Activated CD4-positive, alpha-beta T cell treated with anti-CD3 and anti-CD28 coated beads, Interleukin-2, amount 50 U/mL, for 24 hours (primary cell): ENCODE measurements at places on chromosomes 1 and 21.

DNA sequence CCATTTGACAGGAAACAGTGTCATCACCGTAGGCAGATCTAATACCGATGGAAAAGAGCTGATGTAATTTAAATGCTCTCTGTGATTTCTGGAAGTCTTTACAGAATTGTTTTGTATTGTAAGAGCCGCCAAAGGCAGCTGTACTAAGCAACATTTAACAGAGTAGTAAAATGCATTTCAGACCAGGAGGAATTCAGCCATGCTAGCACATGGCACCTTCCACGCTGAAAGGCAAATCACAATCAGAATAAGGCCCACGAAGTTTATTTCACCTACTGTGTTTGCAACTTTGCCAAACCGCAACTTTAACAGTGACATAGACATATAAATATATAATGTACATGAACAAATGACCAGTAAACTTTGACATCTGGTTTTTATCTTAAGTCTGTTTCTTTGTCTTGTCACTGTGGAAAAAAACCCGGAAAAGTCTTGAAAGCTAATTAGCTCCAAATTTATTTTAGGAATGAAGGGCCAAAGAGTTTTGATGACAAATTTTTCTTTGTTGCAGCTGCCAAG is 26.1 kb upstream of the DISC1 start:
- no peak for DNase-seq

GRCh38 chr1:117622726-117623125 is 16.9 kb downstream of the TENT5C start:
- no peak for DNase-seq

- DNase-seq = no peak
Observed at GRCh38 chr1:112510340-112510739, 1.6 kb downstream of the WNT2B start.

- no peak for DNase-seq
Observed at GRCh38 chr1:226989085-226989920, 49.2 kb downstream of the COQ8A start.

DNA sequence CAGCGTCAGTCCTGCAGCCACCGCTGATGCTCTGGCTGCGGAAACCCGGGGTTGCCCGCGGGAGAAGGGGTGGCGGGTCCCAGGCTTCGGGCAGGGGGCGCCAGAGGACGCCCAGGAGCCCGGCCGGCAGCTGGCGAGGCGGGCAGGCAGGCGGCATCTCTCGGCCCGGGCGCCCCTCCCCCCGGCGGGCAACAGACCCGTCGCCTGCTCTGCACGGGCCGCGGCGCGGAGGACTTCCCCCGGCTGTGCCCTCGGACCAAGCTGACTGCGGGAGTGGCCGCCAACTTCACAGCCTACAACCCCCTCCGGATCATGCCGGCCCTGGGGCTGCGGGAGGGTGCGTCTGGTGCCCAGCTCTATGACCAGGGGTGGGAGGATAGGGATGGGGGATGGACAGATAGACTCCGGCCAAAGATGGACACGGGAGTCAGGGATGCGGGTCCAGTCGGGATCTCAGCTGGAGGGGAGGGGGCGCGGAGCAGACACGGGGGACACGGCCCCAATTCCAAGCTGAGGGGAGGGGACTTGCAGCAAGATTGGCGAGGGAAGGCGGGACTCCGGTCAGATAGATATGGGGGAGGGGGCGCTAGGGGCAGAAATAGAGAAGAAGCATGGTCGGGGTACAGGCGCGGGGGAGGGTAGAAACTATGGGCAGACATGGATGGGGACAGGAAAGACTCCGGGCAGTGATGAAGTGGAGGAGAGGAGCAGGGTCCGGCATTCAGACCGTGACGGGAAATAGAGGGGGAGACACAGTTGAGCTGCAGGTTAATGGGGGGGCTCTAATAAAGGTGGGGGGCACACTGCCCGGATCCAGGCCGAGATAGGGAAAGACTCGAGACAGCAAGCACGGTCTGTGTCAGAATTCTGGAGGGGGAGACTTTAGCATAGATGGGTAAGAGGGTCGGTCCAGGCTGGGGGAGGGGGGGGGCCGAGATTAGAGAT is 1.1 kb downstream of the ADGRB2 start:
- peak; percentile 35 for DNase-seq

DNA sequence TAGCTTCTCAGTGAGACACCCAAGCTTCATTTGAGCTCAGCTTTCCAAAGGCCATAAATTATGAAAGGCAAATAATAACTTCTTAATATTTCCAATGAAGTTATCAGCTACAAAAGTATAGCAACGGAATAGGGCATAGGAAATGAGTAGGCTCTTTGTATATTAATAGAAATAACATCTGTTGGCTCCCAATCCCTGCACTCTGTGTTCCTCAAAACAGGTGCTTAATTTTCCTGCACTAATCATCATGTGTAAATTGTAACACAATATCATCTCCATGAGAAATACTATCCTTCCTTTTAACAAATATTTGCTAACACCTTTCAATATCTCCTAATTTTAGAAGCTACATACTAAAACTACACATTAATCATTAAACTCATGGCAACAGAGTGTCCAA is 19.2 kb upstream of the IFI44L start:
- no peak for DNase-seq

- DNase-seq = no peak
Observed at GRCh38 chr1:59081795-59082194, 215.1 kb upstream of the FGGY start.

GRCh38 chr1:116504308-116505156 is 66.3 kb downstream of the CD58 start:
- no peak for DNase-seq

DNA sequence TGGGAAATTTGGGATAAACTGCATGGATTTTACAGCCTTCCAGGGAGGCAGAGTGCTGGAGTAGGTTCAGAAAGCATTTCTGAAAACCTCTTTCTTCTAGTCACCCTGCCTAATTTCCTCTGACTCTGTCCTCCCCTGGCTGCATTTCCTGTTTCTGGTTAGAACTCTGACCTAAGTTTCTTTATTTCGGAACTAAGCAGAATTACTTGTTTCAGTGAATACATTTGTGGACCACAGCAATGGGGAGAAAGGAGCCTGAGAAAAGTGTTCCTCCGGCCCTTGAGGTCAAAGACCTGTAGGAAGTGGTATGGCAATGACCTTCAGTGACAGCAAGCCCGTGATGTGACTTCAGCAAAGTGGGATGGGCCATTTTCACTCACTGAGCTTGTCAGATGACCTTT is 173.4 kb upstream of the RUNX1 start:
- DNase-seq = no peak

DNA sequence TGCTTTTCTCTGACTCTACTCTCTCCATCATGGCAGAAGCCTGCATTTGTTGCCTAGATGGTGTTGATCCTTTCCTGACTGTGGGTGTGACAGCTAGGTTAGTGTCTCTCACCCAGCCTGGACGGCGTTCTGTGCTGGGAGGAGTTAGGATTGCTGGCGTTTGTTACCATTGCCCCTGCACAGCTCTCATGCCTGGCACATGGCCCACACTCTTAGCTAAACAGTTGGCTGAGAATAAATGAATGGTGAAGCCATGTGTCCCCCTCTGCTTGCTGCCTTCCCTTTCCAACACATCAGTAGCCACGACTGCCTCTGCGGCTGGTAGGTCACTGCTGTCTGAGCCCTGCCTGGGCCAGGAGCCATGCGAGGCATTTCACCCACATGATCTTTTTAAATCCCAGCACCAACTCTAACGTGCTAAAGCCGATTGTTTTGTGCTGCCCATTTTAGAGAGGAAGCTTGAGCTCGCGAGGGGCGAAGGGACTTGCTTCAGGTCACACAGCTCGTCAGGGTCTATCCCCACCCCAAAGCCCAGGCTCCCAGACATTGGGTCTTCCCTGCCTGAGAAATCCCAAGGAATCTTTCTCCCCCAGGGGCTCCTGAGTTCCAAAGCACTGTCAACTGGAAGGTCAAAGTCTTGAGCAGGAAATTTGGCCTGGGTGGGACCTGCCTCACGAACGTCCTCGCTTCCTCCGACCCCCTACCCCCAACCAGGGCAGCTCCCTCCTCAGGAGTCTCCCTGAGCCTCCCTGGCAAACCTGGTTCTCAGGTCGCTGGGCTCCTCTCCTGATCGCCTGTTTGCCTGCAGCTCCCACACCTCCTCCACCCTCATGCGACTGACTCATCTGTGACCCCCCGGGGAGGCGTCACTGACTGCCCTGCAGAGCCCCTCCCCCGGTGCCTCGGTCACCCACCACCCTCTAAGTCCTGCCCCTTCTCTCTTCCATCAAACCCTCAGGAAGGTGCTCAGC is 271.7 kb upstream of the C1orf174 start:
- no peak for DNase-seq

GRCh38 chr1:178571807-178572206 is 58.9 kb downstream of the TEX35 start:
- no peak for DNase-seq

DNA sequence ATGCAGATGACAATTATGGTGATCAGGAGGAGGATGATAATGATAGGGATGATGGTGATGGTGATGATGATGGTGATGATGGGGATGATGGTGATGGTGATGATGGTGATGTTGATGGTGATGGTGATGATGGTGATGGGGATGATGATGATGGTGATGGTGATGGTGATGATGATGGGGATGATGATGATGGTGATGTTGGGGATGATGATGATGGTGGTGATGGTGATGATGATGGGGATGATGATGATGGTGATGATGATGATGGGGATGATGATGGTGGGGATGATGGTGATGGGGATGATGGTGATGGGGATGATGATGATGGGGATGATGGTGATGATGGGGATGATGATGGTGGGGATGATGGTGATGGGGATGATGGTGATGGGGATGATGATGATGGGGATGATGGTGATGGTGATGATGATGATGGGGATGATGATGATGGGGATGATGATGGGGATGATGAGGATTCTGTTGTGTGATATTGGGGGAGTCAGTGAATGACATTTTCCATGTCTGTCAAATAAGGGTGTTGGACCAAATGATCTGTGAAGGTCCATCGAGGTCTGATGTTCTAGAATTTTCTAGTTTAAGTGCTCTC is 65.6 kb upstream of the RPL11 start:
- no peak for DNase-seq

DNA sequence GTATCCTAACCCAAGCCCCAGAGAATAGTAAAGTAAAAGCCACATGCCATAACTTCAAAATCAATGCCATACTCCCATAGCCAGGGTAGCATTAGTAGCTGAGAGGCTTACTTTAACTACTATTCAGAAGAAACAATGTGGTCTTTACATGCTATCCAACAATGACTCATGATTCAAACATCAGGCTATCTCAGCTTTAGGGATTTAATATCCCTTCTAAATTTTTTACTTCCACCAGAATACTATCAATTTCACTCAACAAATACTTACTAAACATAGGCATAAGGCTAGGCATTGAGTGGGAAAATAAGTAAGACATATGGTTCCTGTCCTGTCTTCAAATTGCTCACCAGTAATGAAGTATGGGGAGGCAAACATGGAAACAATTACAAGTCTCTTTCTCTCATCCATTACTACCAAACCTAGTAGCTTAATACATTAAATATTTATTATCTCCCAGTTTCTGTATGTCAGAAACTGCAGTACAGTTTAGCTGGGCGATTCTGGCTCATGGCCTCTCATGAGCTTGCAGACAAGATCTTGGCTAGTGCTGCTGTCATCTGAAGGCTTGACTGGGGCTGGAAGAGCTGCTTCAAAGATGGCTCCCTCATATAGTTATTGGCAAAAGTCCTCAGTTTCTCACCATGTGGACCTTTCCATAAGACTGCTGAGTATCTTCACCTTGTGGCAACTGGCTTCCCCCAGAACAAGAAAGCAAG is 30.7 kb downstream of the EVI5 start:
- DNase-seq = no peak

- no peak for DNase-seq
Observed at GRCh38 chr1:228996281-228996680, 261.0 kb downstream of the RHOU start.

- no peak for DNase-seq
Observed at GRCh38 chr1:64679177-64679576, 65.7 kb upstream of the RAVER2 start.

- DNase-seq = no peak
Observed at GRCh38 chr1:219020386-219020785, 153.3 kb upstream of the LYPLAL1 start.
